Epithelial cell of proximal tubule (primary cell): ENCODE measurements at places on chromosomes 6 and 20. TPM values are rescaled to one million over a fixed set of nuclear protein-coding genes. Genes with fewer than 3 reads are reported as not detected.

Gene WFDC2
- 14.7 and 53.3 TPM in 2 replicates for total RNA-seq

Gene TTBK1
- total RNA-seq, result under 0.01 and 0.07 TPM in 2 replicates

Gene DLL1
- 1.4 and 1.7 TPM in 2 replicates for total RNA-seq

Gene LAMA4
- 0.58 and 8.0 TPM in 2 replicates for total RNA-seq

Gene EYA4
- total RNA-seq, result 0.07 TPM in 1 of 2 replicates, not detected in the other

Gene AGER
- 0.80 and 1.4 TPM in 2 replicates for total RNA-seq

Gene ROMO1
- total RNA-seq, result 523 and 938 TPM in 2 replicates

Gene CST4
- total RNA-seq, result not detected in 2 replicates

Gene SCGN
- not detected in 2 replicates for total RNA-seq

Gene ADGB
- not detected in 2 replicates for total RNA-seq

Gene BEND3
- 2.8 and 3.8 TPM in 2 replicates for total RNA-seq

Gene PAQR8
- 6.7 and 8.2 TPM in 2 replicates for total RNA-seq

Gene MTFR2
- 11.8 and 18.6 TPM in 2 replicates for total RNA-seq

Gene EIF6
- total RNA-seq, result 315 and 480 TPM in 2 replicates

Gene TAF4
- total RNA-seq, result 6.5 and 8.9 TPM in 2 replicates

Gene DEFB119
- total RNA-seq, result not detected in 2 replicates

Gene EYA2
- not detected in 2 replicates for total RNA-seq

Gene SPDEF
- total RNA-seq, result 0.07 TPM in 1 of 2 replicates, not detected in the other

Gene CRISP2
- 0.06 TPM in 1 of 2 replicates, not detected in the other for total RNA-seq

Gene OPRM1
- total RNA-seq, result not detected in 2 replicates

Gene MEP1A
- not detected in 2 replicates for total RNA-seq

Gene CD40
- 49.7 and 74.7 TPM in 2 replicates for total RNA-seq

Gene MOG
- not detected in 2 replicates for total RNA-seq

Gene F13A1
- total RNA-seq, result 5.4 TPM in 1 of 2 replicates, not detected in the other
